PC-3 (cell line): ENCODE measurements at places on chromosomes 1 and 21. TPM values are rescaled to one million over a fixed set of nuclear protein-coding genes. Genes with fewer than 3 reads are reported as not detected.

DNA sequence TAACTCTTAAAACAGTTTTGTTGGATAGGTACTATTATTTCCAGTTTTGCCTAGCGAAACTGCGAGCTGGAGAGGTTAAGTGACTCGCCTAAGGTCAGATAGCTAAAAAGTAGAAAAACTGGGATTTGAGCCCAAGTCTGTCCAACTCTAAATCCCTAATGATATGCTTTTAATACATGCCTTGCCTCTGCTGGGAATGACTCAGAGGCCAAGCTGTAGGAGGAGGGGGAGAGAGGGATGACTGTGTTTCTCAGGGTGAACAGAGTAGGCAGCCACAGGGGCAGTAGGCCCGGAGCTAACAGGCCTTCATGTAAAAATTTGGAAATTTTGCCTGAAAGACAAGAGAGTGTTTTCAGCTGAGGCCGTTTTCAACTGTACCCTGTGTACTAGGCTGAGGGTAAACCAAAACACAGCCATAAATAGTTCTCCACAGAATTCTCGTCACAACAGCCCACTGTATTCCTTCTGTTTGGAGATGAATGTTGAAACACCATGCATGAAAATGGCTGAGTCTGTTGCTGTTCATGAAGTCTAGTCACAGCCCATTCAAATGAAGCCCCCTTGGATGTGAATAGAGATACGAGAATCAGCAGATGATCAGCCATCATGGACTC, 107.5 kb upstream of the HOOK1 start:
- DNase-seq: peak; percentile 74
- H3K27me3 ChIP-seq: no peaks in the 10 kb centered on the region
- no peaks in the 10 kb centered on the region for H3K36me3 ChIP-seq
- peak overlapping the region; percentile 16 for H3K27ac ChIP-seq
- H3K4me1 ChIP-seq: peaks cover 13% of the 10 kb centered on the region
- H3K4me3 ChIP-seq: no peak overlapping the region

DNA sequence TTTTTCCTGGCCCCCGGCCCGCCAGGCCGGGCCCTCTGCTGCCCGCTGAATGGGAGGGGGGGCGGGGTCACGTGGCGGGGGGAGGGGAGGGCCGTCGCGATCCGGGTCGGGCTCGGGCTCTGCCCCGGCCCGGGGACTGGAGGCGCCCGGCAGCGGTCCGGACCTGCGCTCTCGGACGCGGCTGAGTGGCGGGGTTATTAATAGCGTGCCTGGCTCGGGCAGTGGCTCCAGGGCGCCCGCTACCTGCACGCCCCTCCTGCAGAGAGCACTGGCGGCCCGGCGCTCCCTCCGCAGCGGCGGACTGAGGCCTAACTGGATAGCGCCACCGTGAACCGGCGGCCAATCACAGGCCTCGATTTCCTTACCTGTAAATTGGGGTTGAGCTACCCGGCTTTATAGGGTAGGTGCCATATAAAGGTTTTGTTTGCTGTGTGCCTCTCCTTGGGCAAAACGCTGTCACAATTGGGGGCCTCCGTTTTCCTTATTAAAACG, 28.1 kb downstream of the AHDC1 start:
- DNase-seq: peak; percentile 51
- no peaks in the 10 kb centered on the region for H3K27me3 ChIP-seq
- H3K36me3 ChIP-seq: no peaks in the 10 kb centered on the region
- H3K27ac ChIP-seq: peak overlapping the region; percentile 23; the same call in 1 of the 2 replicates

DNA sequence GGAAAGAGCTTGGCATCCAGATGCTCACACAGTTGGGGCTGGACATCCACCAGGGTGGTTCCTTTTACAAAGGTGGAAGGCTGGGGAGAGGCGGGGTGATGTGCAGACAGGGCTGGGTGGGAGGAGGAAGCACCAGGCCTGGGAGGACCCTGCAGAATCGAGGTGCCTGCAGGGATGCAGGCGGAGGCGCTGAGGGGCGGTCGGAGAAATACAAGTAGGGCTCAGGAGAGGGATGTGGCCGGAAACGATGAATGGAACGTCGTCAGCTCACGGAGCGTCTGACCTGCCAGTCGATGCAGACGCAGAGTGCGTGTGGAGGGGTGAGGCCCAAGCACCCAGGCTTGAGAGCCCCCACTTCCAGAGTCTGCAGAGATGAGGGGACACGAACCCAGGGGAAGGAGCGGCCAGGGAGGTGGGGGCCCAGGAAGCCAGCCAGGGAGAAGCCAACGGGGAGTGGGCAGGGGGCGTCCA, 63.4 kb downstream of the TRIM11 start:
- DNase-seq: no peak
- H3K27me3 ChIP-seq: no peaks in the 10 kb centered on the region
- H3K36me3 ChIP-seq: peaks cover 6% of the 10 kb centered on the region; the same call in 1 of the 2 replicates
- no peaks in the 10 kb centered on the region for H3K4me1 ChIP-seq
- no peak overlapping the region for H3K4me3 ChIP-seq

DNA sequence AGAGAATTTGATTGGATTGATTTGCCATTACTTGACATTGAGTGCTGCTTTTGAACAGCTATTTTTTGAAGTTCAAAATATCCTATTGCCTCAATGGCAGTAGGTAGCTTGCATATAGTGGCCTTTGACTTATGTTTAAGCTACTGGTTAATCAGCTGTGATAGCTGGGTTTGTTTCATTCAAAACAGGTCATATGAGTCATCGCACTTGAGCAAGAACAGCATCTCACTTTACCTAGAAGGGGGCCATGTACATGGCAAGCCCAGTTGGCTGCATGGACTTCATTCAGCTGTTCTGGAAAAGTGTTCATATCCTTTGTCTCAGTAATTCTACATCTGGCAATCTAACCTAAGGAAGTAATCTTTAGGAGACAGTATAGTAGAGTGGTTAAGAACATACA, 29.0 kb upstream of the ARID1A start:
- H3K27me3 ChIP-seq: no peaks in the 10 kb centered on the region
- H3K4me3 ChIP-seq: no peak overlapping the region
- H3K36me3 ChIP-seq: no peaks in the 10 kb centered on the region
- peak; percentile 36 for DNase-seq
- no peak overlapping the region for H3K27ac ChIP-seq

DNA sequence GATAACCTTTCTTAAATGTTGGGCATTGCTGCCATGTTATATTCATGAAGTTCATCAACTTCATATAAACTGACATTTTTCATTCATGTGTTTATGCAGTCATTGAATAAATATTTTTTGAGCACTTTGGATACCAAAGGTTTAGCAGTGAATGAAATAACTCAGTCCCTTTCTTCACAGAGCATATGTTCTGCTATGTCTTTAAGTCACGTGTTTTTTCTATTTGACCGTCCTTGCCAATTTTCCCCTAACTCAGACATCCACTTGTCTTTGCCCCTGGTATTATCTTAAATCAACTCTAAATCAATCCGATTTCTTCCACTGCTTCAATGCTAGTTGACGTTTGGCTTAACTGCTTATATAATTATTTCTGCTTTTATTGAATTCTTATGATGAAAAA, 16.6 kb downstream of the ADARB1 start:
- H3K27me3 ChIP-seq: no peaks in the 10 kb centered on the region
- H3K4me1 ChIP-seq: no peaks in the 10 kb centered on the region
- DNase-seq: no peak
- no peak overlapping the region for H3K4me3 ChIP-seq
- no peak overlapping the region for H3K27ac ChIP-seq

- H3K27me3 ChIP-seq: no peaks in the 10 kb centered on the region
- peaks cover 2% of the 10 kb centered on the region for H3K36me3 ChIP-seq
- DNase-seq: no peak
- H3K4me3 ChIP-seq: no peak overlapping the region
- no peaks in the 10 kb centered on the region for H3K4me1 ChIP-seq
- no peak overlapping the region for H3K27ac ChIP-seq
These were observed 11.9 kb downstream of the NIPAL3 start for GRCh38 chr1:24427545-24427862.

- H3K4me1 ChIP-seq: no peaks in the 10 kb centered on the region
- DNase-seq: no peak
- no peaks in the 10 kb centered on the region for H3K36me3 ChIP-seq
- no peak overlapping the region for H3K4me3 ChIP-seq
These were observed 136.4 kb upstream of the DEPDC1 start for GRCh38 chr1:68633141-68633919.

Gene CCDC190
- total RNA-seq: 0.62 TPM in 1 of 2 replicates, not detected in the other

Gene HIPK1
- total RNA-seq: 18.7 and 19.9 TPM in 2 replicates

Gene CD5L
- not detected in 2 replicates for total RNA-seq

Gene WNT9A
- 22.2 and 36.6 TPM in 2 replicates for total RNA-seq

GRCh38 chr1:145980457-145980994, 15.9 kb downstream of the TXNIP start:
- no peaks in the 10 kb centered on the region for H3K27me3 ChIP-seq
- H3K4me3 ChIP-seq: no peak overlapping the region
- peaks cover 57% of the 10 kb centered on the region for H3K4me1 ChIP-seq
- DNase-seq: no peak

Gene RNU1-3
- under 0.01 TPM in 2 replicates for total RNA-seq

DNA sequence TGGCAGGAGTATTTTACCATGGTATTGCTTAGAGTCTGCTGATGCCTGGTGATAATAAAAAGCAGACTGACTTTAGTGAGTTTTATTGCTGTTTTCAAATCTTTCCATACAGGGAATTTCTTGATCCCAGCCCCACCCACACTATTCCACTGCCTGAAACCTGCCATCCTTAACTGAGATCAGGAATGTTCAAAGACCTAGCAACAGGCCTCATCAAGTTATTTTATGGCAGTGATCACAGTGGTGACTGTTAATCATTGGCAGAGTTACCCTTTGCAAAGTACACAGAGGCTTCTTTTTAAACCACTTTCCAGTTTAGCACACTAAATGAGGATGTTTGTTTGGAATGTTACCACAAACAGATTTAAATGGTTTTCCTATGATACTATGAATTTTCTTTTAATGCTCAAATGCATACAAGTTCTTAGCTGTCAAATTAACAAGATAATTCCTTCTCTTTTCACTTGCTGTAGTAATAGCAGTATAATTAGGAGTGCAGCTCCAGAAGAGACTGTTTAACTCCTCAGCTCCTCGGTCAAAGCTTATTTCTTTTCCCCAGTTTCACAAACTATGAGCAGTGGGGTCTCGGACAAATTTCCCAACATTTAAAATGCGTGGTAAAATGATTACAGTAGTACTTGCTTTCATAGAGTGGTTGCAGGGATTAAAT, 69.9 kb upstream of the USP25 start:
- H3K27me3 ChIP-seq: no peaks in the 10 kb centered on the region
- H3K4me3 ChIP-seq: no peak overlapping the region
- peaks cover 11% of the 10 kb centered on the region for H3K4me1 ChIP-seq
- no peaks in the 10 kb centered on the region for H3K36me3 ChIP-seq
- H3K27ac ChIP-seq: no peak overlapping the region
- DNase-seq: peak; percentile 59

Gene CELA3A
- not detected in 2 replicates for total RNA-seq

GRCh38 chr1:80293818-80294217, 1287.3 kb upstream of the ADGRL4 start:
- H3K4me3 ChIP-seq: no peak overlapping the region
- H3K27ac ChIP-seq: no peak overlapping the region
- no peak for DNase-seq

Gene HPDL
- total RNA-seq: not detected in 2 replicates

- peak; percentile 75 for DNase-seq
- H3K4me1 ChIP-seq: peaks cover 63% of the 10 kb centered on the region
- H3K27me3 ChIP-seq: no peaks in the 10 kb centered on the region
- H3K36me3 ChIP-seq: peaks cover 8% of the 10 kb centered on the region
These were observed 65.9 kb downstream of the DNTTIP2 start for GRCh38 chr1:93813076-93813475.

GRCh38 chr21:42523211-42523610, 9.6 kb downstream of the SLC37A1 start:
- H3K27me3 ChIP-seq: no peaks in the 10 kb centered on the region
- H3K36me3 ChIP-seq: peaks cover 53% of the 10 kb centered on the region
- peaks cover 30% of the 10 kb centered on the region for H3K4me1 ChIP-seq
- DNase-seq: no peak
- H3K27ac ChIP-seq: peak overlapping the region; percentile 55

GRCh38 chr1:89170170-89171066, 5.4 kb downstream of the GBP7 start:
- no peaks in the 10 kb centered on the region for H3K27me3 ChIP-seq
- H3K4me3 ChIP-seq: no peak overlapping the region

GRCh38 chr1:29200906-29201594, 19.4 kb upstream of the SRSF4 start:
- no peak for DNase-seq
- H3K4me1 ChIP-seq: peaks cover 22% of the 10 kb centered on the region
- peaks cover 18% of the 10 kb centered on the region for H3K36me3 ChIP-seq
- no peak overlapping the region for H3K27ac ChIP-seq
- no peak overlapping the region for H3K4me3 ChIP-seq

DNA sequence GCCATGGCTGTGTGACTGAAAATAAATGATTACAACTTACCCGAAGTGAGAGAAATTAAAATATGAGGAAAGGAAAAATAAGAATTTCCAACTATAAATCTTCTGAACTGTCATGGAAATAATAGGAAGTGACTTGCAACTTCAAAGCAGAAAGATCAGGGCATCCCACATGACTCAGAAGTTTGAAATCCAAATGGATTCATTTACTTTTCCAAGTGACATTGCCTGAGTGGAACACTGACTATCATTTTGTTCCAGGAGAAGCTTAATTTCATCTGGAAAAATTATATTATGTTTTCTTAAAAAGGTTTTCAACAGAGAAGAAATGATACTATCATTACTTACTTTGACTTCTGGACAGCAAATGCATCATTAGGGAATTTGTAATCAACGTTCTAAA, 110.8 kb downstream of the GREM2 start:
- DNase-seq: peak; percentile 46
- H3K27ac ChIP-seq: no peak overlapping the region
- no peak overlapping the region for H3K4me3 ChIP-seq
- no peaks in the 10 kb centered on the region for H3K36me3 ChIP-seq

DNA sequence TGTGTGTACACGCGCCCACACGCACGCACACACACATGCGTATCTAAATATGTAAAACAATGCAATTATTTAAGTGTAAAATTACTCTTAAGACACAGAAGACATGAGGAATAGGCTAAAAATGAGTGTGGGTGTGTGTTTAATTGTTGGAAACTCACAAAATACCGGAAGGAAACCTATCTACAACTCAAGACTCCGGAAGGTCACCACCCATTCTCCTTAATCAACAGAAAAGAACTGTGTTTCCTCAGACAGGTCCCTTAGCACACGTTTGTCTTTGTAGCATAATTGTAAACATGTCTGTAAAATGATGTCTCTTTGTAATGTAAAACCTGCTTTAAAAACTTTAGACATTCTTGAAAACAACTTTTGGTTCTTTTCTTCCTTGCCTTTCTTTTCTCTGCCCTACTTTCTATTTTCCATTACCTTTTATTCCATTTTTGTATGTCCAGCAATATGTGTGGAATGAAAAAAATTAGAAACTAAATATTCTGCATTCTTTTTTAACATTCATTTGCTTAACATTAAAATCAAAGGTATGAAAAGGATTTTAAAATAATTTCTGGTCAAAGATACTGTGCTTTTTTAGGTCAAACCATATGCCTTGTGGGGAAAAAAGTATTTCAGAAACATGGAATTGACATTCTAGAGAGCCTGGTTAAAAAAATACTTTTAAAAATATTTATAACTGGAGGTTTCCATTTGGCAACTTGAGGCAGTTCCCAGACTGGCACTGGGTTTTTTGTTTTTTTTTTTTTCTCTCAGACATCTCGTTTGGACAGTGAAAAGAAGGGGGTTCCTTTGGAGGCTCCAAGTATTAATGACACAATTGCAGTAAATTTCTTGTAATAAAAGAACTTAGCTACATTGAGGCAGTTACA, 46.2 kb downstream of the ATP5PF start:
- H3K36me3 ChIP-seq: no peaks in the 10 kb centered on the region
- H3K27me3 ChIP-seq: no peaks in the 10 kb centered on the region
- H3K4me3 ChIP-seq: no peak overlapping the region
- H3K27ac ChIP-seq: no peak overlapping the region
- no peaks in the 10 kb centered on the region for H3K4me1 ChIP-seq

Gene ERVH48-1
- not detected in 2 replicates for total RNA-seq

- no peak overlapping the region for H3K27ac ChIP-seq
- no peak overlapping the region for H3K4me3 ChIP-seq
- H3K36me3 ChIP-seq: no peaks in the 10 kb centered on the region
- peak; percentile 76 for DNase-seq
- H3K4me1 ChIP-seq: peaks cover 11% of the 10 kb centered on the region; the same call in 1 of the 2 replicates
These were observed 30.5 kb downstream of the KRTAP10-1 start for GRCh38 chr21:44509539-44509938.
